ENCODE measurements at places on chromosomes 12 and 14. TPM values are rescaled to one million over a fixed set of nuclear protein-coding genes. Genes with fewer than 3 reads are reported as not detected.
A peak's percentile ranks its signal among the peaks of the same experiment; 100 is the strongest.

The RNASE3 gene
- total RNA-seq = 26.7 TPM

The OR8S1 gene
- not detected for total RNA-seq

The SYCP3 gene
- 0.76 TPM for total RNA-seq

The CLEC1B gene
- total RNA-seq = 0.19 TPM

The FRMD6 gene
- total RNA-seq = 8.6 TPM

The RPL10L gene
- total RNA-seq = not detected

The MANSC1 gene
- total RNA-seq = 1.0 TPM

The BEST3 gene
- 4.1 TPM for total RNA-seq

The CCDC77 gene
- total RNA-seq = 17.9 TPM

GRCh38 chr12:6763380-6763779 lies 2.8 kb upstream of the PTMS start:
- no peak for DNase-seq

- DNase-seq = peak; percentile 84
These were observed 6.5 kb downstream of the ZBTB1 start for GRCh38 chr14:64510825-64511671.

DNA sequence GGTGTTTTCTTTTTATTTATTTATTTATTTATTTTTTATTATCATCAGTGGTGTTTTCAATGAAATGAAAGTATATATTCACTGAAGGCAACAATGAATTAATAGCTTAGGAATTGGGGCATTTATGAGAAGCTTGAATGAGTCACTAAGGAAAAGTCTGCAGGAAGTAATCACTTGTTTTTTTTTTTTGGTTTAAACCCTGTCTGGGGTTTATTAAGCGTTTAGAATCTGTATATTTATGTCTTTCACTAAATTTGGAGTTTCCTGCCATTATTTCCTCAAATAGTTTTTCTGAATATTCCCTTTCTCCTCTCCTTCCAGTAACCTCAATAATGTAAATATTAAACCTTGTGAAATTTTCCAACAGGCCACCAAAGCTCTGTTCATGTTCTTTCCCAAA lies 85.5 kb downstream of the TESC start:
- DNase-seq = no peak

- DNase-seq = peak; percentile 58
These were observed 1.5 kb downstream of the WNT10B start for GRCh38 chr12:48969833-48970701.

DNA sequence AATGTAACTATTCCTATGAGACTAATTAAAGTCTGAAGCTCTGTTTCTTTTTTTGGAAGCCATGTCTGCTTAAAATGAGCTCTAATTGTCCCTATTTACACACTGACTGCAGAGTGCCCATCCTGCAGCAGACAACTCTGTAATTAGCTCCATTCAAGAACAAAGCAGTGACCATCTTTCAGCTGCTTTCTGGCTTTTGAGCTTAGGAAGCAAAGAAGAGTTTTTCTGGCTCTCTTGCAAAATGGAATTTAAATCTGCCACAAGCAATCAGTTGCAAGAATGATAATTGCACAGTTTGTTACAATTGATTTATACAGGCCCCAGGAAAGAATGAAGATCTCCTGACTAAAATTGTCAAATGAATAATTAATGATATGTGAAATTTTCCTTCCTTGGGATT lies 83.4 kb downstream of the GAS2L3 start:
- DNase-seq = no peak

GRCh38 chr14:103688906-103689902 lies 26.0 kb downstream of the XRCC3 start:
- no peak for DNase-seq

DNA sequence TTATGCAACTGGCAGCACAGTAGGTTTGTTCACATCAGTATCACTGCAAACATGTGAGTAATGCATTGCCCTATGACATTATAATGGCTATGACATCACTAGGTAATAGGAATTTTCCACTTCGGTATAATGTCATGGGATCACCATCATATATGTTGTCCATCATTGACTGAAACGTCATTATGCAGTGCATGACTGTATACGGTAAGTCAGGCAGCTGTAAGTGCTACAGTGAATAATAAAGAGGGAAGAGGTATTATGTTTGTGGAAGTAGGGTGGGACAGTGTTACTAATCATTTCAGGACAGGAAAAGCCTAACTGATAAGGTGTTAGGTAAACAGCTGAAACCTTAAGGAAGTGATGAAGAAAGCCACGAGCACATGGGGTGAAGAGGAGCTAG lies 68.1 kb downstream of the ANO4 start:
- no peak for DNase-seq

DNA sequence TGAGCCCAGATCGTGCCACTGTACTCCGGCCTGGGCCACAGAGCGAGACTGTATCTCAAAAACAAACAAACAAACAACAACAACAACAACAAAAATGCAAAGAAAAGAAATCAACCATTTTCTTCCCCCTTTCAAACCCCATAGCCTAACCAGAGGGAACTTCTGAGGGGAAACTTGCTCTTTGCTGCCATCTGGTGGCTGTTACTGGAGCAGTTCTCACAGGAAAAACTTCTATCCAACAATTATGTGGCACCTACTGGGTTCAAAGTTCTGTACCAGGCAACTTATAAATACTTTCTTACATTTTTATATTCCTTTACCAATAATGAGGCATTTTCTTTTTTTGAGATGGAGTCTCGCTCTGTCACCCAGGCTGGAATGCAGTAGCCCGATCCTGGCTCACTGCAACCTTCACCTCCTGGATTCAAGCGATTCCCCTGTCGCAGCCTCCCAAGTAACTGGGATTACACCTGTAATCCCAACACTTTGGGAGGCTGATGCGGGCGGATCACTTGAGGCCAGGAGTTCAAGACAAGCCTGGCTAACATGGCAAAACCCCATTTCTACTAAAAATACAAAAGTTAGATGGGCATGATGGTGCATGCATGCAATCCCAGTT lies 50.9 kb upstream of the BICDL1 start:
- DNase-seq = peak; percentile 77

DNA sequence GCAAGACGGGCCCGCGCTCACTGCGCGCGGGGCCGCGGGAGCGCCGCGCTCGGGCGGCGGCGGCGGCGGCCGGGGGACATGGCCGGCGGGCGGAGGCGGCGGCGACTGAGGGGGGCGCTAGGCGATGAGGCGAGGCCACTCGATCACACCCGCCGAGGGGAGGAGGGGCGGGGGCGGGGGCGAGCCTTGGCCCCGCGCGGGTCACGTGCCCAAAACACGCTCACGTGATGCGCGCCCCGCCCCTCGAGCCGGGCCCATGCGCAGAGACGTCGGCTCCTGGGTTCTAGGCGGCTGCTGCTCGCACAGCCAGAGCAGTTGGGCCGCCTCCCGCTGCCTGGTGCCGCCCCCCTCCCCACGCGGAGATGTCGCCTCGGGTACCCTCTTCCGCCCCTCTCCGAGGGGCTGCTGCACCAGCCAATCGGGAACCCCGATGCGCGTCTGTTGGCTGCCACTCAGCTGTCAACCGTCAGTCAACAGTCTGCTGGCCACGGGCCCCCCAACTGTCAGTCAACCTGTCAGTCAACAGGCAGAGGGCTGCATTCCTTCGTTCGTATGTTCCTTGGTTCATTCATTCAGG lies at the start of gene SPPL3:
Gene SPPL3 (minus strand): TSS at position 162 of the 577 bp plus-strand sequence. CDS start 491 bp downstream, outside the sequence.
- DNase-seq = peak; percentile 93

DNA sequence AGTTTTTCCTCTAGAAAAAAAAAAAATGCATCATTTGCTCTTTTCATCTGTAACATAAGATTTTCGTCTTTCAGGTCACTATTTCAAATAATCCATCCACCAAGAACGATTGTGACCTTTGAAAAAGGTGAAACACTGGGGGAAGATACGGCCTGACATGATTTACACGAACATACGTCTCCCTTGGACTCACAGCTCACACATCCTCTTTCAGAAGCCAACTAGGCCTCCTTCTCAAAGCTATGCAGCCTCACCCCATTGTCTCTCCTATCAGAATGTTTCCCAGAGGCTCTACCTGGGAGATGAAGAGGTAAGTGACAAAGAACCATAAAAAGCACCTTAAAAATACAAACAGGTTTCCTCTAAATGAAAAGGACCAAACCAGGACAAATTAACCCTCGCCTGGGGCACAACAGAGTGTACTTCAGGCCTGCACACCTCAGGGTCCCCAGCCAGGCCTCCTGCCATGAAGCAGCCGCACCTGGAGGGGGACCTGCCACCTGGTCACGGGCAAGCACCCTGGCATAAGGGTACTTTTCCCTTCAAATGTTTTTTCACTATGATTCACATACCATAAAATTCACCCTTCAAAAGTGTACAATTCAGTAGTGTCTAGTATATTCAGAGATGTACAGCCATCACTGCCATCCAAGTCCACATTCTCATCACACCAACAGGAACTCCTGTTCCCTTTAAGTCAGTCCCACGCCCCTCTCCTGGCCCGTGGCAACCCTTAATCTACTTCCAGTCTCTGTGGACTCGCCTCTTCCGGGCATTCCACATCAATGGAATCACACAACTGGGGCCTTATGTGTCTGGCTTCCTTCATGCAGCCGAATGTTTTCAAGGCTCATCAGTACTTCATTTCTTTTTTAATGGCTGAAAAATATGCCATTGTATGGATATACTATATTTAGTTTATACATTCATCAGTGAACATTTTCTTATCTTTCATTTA lies 5.4 kb downstream of the SLC15A4 start:
- no peak for DNase-seq

GRCh38 chr12:81942594-81942993 lies 183.4 kb upstream of the PPFIA2 start:
- peak; percentile 17 for DNase-seq

DNA sequence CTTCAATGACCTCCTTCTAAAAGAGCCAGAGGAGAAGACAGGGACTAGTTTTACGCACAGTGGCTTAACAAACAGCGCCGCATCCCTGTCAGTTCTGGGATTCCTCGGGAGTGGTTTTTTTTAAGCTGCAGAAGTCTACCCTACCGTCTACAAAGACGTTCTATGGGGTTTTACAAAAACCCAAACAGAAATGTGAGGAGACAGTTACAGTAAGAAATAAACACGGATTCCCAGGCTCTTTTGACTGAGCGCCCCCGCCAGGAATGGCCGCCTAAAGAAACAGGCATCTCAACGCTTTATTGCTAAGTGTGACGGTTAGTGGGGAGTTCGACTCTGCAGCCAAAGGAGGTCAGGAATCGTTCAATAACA lies 484 bp downstream of the ALKBH1 start:
- DNase-seq = no peak

GRCh38 chr12:29732593-29732992 lies 51.1 kb downstream of the TMTC1 start:
- no peak for DNase-seq

GRCh38 chr14:68627050-68627867 lies 165.6 kb downstream of the ZFP36L1 start:
- no peak for DNase-seq

GRCh38 chr14:71585361-71585760 lies 346.9 kb upstream of the RGS6 start:
- DNase-seq = no peak

GRCh38 chr12:128783129-128783574 lies 40.6 kb downstream of the SLC15A4 start:
- no peak for DNase-seq

- no peak for DNase-seq
These were observed 15.0 kb downstream of the CCND2 start for GRCh38 chr12:4288296-4289131.

DNA sequence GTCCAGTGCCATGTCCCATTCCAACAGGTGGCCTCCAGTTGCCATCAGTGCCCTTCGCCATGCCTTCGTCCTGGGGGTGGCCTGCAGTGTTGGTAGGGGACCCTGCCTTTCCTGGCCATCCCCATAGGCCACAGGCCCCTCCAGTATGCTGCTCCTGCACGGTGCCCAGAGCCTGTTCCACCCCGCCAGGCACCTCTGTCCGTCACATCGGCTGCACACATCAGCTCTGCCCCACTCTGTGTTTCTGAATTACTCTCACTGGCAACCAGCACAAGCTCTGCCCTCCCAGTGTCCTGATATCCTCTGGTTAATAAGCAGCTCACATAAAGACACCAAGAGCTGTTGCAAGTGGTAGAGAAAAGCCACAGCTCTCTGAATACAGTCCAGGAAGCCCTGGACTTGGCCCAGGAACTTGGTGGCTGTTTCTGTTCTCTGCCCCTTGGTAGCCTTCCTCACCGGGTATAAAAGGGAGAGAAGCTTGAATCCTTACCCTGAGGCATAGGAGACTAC lies 31.3 kb upstream of the ATP2A2 start:
- DNase-seq = no peak

DNA sequence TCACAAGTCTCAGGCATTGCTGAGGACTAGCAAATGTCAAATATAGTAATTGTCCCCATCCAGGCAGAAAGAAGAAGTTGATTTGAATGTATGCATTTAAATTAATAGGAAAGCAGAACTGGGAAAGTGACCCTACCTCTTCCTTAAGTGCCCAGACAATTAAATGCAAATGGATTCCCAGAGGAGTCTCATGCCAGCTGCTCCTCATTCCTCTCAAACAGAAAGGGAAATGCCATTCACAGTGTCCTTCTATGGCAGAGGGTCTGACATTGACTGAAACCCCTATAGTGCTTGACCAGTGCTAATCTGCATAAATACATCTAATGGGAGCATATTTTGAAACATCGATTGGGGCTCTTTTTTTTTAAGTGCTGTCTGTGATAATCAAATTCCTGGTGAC lies 292.4 kb upstream of the SEL1L start:
- no peak for DNase-seq

All from thymus (tissue), 14 donors.